Gastroesophageal sphincter (tissue), 4 donors: ENCODE measurements at places on chromosomes 7 and 10. TPM values are rescaled to one million over a fixed set of nuclear protein-coding genes. Genes with fewer than 3 reads are reported as not detected.

KAZALD1 gene
- total RNA-seq: 12.5 TPM

DNA sequence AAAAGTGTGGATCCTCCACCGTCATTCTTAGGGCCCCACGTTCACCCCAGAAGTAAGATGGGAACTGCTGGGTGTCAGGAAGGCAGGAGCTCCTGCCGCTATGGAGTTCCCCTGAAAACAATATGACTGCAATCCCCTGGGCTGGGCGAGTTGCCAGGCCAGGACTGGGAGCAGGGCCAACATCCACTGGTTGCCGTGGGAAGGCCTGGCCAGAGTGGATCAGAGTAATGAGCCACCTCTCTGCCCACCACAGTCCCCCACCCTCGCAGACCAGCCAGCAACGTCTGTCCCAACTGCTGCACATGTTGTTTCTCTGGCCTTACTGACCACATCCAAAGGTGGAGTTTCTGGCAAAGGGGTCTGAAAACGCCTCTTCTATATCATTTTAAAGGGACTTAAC is 86.6 kb downstream of the STRA8 start:
- peak; percentile 50 for ATAC-seq

ANK3 gene
- 33.4 TPM for total RNA-seq

METTL2B gene
- total RNA-seq: 29.8 TPM

DNA sequence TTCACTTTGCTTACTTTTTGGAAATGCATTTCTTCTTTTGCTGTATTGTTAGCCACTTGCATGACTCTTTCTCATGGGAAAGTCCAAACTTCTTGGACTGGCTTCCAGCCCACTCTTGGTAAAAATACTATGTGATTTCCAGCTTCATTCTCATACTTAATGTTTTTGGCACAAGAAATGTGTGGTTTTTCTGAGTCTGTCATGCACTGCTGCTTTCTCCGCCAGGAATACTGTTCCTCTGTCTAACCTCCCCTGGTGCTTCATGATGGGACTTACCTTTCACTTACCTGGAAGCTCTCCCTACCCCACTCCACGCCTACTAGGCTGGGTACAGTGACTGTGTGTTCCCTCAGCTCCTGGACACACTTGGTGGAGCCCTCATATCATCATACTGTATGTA is 18.7 kb downstream of the MGAM2 start:
- no peak for ATAC-seq

- ATAC-seq: peak; percentile 48
These were observed 51.2 kb upstream of the GTF2I start for GRCh38 chr7:74606101-74606908.

TFEC gene
- total RNA-seq: 3.3 TPM

DNA sequence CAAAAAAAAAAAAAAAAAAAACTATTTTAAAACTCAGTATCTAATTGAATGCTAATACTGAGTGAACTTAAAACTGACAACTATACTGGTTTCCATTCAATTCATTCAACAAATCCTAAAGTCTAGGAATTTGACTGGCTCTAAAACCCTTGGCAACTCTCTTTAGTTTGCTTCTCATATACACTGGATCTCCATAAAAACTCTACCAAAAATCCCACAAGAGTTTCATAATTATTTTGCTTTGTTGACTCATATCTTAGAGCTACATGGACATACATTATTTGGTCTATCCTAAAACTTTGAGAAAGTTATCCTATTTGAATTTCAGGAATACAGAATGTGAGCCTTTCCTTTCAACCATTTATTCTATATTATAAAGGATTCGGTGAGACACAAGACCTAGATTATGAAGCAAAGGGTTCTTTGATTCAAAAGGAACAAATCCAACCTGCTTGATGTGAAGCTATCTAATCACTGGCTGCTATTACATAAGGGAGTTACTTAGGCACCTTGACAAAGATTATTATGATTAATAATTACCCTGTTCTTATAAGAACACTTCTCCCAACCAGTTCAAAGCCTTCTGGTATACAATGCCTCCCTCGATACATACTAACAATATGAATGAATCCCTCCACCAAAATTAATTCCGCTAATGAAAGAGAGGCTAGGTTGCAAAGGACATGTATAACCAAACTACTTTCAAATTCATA is 15.8 kb upstream of the KMT2E start:
- ATAC-seq: no peak

DNA sequence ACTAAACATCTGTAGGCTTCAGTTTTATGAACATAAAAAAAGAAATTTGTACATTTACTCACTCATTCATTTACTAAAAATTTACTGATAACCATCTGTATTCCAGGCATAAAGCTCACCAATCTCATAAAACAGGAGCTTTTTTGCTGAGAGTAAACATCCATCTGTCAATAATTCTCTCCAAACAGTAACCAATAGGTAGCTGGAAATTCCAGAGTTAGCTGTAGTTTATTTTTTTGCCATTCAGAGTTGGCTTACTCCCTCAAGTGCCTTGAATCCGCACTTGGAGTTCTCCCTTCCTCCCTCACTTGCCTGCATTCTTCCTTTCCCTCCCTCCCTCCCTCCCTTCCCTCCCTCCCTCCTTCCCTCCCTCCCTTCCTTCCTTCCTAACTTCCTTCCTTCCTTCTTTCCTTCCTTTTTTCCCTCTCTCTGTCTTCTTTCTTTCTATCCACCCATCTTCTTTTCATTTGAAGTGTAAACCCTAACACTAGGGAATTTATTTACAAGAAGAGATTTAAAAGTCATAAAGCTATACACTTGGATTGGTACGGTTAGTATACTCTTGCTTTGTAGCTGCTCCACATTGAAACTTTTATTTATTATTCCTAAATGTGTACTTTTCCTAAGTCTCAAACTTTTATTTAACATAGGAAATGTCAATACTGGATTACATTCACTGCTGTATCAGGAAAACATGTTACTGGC is 44.6 kb upstream of the BICC1 start:
- ATAC-seq: no peak

OR13A1 gene
- total RNA-seq: not detected

PLA2G12B gene
- total RNA-seq: not detected

GRCh38 chr7:22333680-22334141 is 23.2 kb downstream of the RAPGEF5 start:
- ATAC-seq: no peak

- peak; percentile 94 for ATAC-seq
These were observed 15.3 kb upstream of the AKR1C1 start for GRCh38 chr10:4947635-4948596.

GRCh38 chr7:158279539-158280447 is 307.8 kb downstream of the PTPRN2 start:
- ATAC-seq: no peak

JAKMIP3 gene
- total RNA-seq: 1.9 TPM

DLX5 gene
- total RNA-seq: 0.49 TPM
